ENCODE measurements at places on chromosomes 6 and 20.

DNA sequence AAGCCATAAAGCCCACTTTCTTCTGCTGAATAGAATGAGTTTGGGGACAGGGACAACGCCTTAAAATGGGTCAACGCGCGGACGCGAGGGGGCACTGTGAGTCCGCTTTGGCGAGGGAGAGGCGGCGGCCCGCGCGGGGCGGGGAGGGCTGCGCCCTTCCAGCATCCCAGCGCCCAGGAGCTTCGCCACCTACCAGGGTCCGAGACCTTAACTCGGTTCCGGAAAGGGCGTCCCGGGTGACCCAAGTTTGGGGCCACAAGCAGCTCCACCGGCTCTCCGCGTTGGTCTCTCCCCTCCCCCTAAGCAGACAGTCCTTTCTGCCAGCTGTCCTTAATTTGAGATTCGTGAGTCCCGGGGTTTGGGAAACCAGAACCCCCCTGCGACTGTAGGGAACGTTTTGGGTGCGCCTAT, 1.8 kb upstream of the SAMD5 start:
- peak; percentile 77 for DNase-seq

- no peak for DNase-seq
Measured at GRCh38 chr6:24448828-24449525, 40.4 kb downstream of the GPLD1 start.

- DNase-seq, result no peak
Measured at GRCh38 chr20:46520976-46521579, 7.7 kb upstream of the ZNF334 start.

DNA sequence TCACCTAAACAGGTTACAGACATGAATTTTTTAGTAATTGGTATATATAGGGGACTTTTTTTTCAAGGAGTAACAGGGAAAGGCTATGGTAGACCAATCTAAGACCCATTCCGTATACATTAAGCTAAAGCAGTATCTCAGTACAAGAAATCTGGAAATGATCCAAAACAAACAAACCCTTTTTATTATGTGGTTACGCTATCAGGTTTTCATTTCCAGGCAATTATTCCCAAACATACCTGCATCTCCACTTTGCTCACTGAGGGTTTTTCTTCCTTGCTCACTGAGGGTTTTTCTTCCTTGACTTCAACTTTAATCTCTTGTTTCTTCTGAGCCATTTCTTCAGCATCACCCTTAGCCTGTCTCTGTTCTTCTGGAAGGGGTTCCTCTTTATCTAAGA, 107.3 kb downstream of the EPB41L2 start:
- DNase-seq, result no peak

DNA sequence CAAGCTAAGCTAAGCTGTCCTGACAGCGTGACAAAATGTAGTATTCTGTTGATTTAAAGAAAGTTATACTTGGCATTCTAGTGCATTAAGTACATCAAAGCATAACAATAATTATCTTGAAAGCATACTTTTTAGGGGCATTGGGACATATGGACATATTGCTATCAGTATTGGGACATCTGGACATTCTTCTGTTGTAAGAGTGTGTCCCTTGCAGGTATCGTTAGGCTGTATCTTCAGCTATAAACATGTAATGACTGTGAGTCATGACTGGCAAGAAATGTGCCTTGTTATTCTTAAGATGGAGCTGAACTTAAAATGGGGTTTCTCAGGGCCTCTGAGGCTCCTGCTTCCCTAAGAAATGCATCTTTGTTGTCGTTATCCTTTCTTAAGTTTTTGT, 74.3 kb downstream of the ADGB start:
- DNase-seq, result no peak

- no peak for DNase-seq
Measured at GRCh38 chr6:49923826-49924225, 40.1 kb downstream of the DEFB114 start.

DNA sequence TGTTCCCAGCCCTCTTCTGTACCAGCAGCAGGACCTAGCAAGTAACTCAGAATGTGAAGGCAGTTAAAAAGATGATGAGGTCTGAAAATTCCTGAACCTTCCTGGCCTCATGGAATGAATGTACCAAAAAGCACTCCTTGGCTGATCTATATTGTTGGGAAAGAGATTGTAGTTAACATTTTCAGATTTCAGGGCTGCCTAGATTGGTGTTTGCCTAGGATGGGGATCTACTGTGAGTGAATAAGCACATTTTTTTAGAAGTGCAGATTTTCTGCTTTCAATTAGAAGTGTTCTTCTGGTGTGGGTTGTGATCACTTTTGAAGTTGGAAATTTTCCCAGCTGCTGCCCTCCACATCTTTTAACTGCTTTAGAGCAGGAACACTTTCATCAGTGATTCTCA, 6.2 kb downstream of the MYLIP start:
- DNase-seq, result no peak

DNA sequence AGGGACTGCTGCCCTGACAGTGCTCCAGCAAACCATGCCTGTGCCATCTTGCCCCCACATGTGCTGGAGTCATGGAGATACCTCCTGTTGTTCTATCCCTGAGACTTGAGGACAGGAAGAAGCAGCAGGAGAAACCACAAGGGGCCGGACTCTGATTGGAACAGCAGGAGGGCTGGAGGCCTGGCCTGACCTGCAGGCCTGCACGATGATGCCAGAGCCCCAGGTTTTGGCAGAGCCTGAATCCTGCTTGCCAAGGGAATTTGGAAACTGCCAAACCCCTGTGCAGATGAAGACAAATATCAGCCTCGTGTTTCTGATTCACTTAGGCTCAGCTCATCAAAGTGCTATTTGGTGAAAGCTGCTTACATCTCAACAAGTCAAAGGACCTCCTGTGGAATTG, 177.6 kb downstream of the MAFB start:
- DNase-seq, result no peak

DNA sequence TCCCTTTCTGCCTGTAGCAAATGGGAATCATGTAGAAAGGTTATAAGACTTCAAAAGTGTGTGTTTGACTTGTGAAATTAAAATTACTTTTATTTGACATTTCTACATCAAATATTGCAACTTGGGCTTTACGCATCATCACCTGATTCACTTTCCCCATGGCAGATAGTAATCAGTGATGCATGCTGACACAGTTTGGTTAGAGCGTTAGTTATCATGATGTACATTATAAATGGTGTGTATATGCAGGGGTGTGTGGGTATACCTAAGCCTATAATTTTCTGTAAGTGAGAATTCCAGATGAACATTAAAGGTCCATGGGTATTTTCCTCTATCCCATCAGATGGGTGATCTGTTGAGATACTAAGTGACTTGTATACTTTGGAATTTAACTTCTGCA, 141.5 kb downstream of the KLHL32 start:
- DNase-seq, result no peak

GRCh38 chr20:62021793-62022385, 43.8 kb downstream of the TAF4 start:
- no peak for DNase-seq

GRCh38 chr6:219019-219570, 73.2 kb upstream of the DUSP22 start:
- no peak for DNase-seq

DNA sequence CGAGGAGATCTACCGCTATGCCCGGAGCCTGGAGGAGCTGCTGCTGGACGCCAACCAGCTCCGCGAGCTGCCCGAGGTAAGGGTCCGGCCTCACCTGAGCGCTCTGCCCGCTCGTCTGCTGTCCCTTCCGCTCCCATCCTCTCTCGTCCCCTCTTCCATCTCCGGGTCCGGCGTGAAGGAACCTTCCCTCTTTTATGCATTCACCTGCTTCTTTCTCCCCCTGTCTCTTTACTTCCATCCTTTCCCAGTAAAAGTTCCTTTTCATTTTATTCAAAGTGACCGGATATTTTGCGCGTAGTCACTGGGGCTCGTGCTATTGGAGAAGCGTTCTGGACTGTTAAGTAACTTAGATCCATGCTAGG, 516 bp downstream of the LRRC1 start:
- DNase-seq, result no peak

GRCh38 chr6:106974336-106974998, at the start of gene CD24:
TSS of gene CD24 (minus strand) at chr6:106974729. CDS start at chr6:106974646, 83 bp downstream.
- peak; percentile 79 for DNase-seq

GRCh38 chr20:25543068-25543467, 42.3 kb downstream of the NINL start:
- no peak for DNase-seq

- no peak for DNase-seq
Measured at GRCh38 chr6:156160795-156161165, 616.4 kb upstream of the ARID1B start.

DNA sequence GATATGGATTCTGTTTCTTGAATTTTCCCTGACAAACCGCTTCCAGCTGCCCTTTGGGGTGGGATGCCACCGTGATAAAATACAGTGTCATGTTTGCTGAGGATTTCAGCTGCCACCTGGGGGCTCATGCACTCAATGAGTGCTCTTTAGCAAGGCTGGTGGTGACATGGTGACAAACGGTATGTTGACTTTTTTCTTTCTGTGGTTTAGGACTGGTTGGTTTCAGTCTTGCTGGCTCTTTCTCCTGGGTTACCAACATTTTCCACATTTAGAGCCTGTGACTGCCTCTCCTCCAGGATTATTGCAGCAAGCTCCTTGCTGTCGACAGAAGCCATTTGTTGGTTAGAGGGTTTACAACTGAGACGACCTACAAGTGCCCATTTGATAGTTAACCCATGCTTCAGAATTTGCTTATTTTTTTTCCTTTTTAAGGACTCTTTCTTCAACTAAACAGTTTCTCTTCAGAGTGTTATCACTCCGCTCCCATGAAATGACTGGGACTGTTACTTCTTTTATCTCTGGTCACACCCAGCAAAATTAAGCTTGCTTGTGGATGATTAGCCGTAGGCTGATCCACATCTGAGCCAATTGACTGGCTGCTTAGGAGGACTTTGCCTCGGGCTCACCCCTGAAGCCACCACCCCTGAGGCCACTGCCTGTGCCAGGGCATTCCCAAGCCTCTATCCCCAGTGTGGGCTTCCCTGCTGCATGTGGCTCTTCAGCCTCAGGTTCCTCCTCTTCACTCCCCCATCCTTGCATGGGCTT, 48.4 kb upstream of the CDYL start:
- DNase-seq, result no peak

DNA sequence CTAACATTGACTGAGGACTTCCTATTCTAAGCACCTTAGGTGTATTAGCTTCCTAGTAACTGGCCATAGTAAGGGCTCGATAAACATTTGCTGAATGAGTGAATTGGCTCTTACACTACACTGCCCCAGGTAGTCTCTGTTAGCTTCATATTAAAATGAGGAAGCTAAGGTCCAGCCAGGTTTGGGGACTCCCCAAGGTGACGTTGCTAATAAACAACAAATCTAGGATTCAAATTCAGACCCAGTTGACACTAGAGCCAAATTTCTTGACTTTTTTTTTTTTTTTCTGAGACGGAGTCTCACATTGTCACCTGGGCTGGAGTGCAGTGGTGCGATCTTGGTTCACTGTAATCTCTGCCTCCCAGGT, 16.2 kb downstream of the ARHGAP40 start:
- no peak for DNase-seq

DNA sequence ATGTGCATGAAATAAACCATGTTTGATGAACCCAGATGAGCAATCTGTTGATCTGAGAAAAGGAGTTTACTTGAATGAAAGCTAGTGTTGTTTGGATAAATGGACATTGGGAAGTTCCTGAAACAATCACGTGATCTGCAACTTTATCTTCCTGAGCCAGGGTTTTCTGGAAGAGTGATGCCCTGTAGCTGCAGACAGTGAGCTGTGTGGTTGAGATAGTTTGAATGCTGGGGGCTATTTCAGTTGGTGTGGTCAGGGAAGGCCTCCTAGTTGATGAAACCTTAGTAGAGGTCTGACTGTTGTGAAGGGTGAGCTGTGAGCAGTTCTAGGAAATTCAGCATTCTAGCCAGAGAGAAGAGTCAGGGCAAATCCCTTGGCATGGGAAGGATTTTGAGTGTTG, 643.7 kb downstream of the UTRN start:
- no peak for DNase-seq

DNA sequence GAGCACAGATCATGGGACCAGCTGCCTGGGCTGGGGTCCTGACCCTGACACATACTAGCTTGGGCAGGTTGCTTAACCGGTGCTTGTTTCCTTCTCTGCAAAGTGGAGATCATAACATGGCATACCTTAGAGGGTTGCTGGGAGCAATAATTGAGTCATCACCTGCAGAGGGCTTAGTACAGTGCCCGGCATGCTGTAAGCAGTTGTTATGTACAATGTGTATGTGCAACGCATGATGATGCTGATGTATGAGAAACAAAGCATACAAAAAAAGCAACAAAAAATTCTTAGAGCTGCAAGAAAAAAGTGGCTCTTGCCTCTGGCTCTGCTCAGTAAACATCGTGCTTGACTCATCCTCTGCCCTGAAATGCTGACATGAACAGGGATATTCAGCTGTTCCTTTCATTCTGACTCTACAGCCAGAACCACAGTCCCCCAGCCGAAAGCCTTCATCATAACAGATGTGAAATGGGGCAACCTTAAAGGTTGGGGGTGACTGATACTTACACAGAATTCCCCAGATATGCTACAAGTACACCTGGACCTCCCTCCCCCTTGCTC, 91.7 kb downstream of the CLIC5 start:
- DNase-seq, result no peak

GRCh38 chr6:134921721-134922261, 28.1 kb downstream of the ALDH8A1 start:
- no peak for DNase-seq

- DNase-seq, result no peak
Measured at GRCh38 chr20:50870561-50871161, 60.6 kb downstream of the ADNP start.

DNA sequence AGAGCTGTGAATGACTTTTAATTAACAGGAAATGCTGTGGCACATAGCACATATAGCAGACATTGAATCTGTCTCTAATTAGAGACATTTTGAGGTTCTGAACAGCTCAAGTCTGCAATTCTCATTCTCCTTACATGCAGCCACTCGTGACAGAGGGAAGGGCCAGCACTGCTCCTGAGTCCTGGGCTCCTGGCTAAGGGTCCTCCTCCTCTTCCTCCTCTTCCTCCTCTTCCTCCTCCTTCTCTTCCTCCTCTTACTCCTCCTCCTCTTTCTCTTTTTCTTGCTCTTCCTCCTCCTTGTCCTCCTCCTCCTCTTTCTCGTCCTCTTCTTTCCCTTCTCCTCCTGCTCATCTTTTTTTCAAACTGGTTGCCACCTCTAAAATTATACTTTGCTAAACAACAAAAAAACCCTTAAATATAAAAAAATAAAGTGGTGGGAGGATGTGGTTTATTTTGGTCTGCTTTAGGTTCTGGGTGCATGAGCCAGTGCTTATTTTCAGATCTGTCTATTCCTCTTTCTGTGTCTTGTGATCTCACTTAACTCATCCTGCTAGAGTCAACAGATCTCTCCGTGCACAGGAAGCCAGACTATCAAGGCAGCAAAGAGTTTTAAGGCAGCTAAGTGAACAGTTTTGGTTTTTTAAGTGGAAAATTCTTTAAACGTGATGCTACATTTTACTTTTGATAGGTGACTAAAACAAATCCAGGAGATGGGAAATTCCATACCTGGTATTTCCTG, 159.3 kb downstream of the CD83 start:
- DNase-seq, result no peak

GRCh38 chr20:37360391-37361115, 14.6 kb downstream of the SRC start:
- no peak for DNase-seq

All from Right ventricle myocardium inferior (tissue), 1 donor.